ENCODE measurements at places on chromosomes 7 and 10.

- DNase-seq: no peak
Observed at GRCh38 chr7:127208860-127209259, 43.9 kb downstream of the GRM8 start.

GRCh38 chr7:41808541-41808940, 105.7 kb upstream of the INHBA start:
- no peak for DNase-seq

DNA sequence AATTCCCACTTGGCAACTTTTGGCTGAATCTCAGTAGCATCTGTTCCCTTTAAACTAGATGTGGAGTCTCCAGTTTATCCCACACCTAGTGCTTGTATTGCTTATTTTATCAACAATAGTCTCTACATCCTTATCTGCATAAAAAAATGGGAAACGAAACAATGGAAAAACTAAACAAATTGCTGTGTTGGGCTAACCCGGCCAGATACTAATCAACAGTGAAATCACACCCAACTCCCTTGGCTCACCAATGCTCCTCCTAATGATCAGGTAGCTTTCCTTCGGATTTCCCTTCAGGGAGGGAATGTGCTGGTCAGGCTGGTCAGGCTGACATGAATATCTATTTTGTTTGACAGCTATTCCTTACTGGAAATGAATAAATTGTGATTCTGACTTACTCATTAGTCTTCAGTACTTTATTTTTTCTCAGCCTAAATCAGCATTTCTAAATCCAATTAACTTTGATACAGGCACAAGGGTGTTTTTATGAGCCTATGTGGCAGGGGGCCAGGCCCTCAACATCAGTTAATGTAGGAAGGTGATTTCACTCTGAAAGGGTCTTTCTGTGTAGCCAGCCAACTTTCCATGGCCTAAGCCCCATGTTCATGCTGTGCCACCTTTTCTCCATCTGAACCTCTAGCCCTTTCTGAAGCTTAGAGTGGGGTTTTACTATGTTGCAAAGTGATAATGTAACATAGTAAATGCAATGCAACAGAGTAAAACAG, 170.5 kb upstream of the NPSR1 start:
- no peak for DNase-seq

GRCh38 chr10:44301781-44302355, 83.0 kb downstream of the CXCL12 start:
- no peak for DNase-seq

DNA sequence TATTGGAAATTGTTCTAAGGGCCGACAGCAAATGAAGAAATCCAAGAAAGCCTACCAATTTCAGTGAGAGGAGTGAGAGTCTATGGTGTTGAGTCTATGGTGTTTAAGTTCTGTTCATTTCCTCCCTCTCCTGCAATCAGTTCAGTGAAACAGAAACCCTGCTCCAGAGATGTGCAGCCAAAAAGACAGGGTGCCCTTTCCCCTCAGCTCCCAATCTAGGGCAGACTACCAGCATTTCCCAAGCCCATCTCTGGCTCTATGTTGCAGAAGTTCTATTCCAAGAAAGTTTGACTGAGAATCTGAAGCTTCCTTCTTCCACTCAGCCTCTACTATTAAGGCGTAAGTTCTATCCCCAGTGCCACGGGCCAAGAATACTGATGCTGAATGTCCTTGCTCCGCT, 18.5 kb upstream of the ALOX5 start:
- no peak for DNase-seq

DNA sequence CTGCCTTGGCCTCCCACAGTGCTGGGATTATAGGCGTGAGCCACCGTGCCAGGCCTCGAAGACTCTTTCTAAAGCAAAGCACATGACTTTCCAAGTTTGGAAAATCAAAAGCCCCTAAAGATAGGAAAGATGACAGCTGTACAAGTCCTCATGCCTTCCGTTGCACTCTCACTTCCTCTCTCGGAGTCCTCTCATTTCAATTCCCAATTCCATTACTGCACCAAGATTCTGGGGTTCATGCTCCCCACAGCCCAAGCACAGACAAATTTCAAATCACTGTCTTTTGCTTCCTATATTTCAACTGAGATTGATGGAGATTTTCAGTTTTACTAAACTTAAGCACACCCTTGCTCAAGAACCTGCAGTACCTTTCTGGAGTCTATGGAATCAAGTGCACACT, 10.9 kb upstream of the PLAU start:
- no peak for DNase-seq

DNA sequence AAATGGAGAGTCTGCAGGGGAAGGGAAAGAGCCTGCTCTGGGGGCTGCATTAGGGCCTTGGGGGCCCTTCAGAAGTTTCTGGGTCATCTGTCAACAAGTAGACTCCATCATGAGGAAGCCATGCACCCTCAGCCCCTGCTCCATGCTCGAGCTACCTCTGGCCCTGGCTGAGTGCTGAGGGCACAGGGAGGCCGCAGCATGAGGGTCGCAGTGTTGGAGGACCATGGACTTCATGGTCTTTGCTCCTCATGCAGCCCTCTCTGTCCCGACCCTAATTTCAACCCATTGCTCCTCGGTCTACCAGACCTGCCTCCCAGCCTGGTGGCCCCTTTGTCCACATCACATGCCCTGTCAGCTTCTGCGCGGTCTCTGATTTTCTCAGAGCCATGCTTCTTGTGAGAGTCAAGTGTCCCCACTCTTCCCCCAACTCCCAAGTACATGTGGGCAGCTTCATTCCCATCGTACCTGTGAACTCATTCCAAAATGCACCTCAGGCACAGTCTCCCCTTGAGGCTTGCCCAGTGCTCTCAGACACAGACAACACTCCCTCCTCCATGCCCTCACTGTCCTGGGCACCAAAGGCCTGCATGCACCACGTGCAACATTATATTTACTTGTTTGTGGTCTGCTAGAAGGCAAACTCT, 14.7 kb downstream of the ZNF488 start:
- DNase-seq: no peak

DNA sequence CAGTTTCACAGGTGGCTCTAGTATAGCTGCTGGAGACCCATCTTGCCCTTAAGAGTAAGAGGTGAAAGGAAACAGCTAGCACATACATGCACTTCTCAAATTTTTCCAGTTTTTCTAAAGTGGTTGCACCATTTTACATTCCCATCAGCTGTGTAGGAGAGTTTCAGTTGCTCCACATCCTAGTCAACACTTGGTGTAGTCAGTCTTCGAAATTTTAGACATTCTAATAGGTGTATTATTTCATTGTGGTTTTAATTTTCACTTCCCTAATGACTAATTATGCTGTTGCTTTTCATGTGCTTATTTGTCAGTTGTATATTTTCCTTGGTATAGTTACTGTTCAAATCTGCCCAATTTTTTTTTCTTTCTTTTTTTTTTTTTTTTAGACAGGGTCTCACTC, 9.5 kb upstream of the HACD1 start:
- no peak for DNase-seq

All from HS-27A (cell line).